ENCODE measurements at places on chromosomes 5 and 9. TPM values are rescaled to one million over a fixed set of nuclear protein-coding genes. Genes with fewer than 3 reads are reported as not detected.

The FRMD3 gene
- 1.2 TPM for total RNA-seq

The CD274 gene
- total RNA-seq, result 3.4 TPM

The ENHO gene
- not detected for total RNA-seq

The HAPLN1 gene
- not detected for total RNA-seq

The INSYN2B gene
- total RNA-seq, result not detected

The MARCOL gene
- not detected for total RNA-seq

GRCh38 chr5:160507221-160507721 lies 85.6 kb downstream of the PTTG1 start:
- DNase-seq, result no peak

DNA sequence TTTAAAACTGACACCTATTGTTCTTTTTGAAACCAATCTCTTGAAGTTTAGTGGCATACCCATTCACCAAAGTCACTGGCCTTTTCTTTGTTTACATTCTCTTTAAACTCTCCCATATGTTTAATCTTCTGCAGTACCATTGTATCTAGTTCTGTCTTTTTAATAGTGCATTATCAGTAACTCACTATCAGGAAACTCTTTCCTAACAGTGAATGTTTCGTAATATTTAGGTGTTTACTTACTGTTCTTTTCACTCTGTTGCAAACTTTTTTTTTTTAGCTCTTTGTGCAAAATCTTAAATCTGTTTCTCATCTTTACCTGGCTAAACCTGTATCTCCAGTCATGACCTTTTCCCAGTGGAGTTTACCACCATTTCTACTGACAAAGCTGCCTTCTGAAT lies 17.2 kb downstream of the SMAD5 start:
- no peak for DNase-seq

- no peak for DNase-seq
These were observed 646 bp downstream of the SWI5 start for GRCh38 chr9:128276574-128277270.

DNA sequence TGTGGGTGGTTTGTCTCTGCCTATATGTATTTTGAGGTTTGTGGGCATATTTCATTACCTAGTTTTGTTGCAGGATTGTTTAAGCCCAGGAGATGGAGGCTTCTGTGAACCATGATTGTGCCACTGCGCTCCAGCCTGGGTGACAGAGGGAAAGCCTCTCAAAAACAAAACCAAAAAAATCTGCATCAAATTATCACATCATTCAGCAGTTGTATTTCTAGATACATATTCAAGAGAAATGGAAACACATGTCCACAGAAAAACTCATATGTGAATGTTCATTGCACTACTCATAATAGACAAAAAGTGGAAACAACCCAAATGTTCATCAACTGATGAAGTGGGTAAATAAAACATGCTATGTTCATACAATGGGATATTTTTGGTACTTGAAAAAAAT lies 29.9 kb downstream of the HSPA4 start:
- no peak for DNase-seq

GRCh38 chr5:143314099-143314498 lies 89.4 kb downstream of the NR3C1 start:
- no peak for DNase-seq

DNA sequence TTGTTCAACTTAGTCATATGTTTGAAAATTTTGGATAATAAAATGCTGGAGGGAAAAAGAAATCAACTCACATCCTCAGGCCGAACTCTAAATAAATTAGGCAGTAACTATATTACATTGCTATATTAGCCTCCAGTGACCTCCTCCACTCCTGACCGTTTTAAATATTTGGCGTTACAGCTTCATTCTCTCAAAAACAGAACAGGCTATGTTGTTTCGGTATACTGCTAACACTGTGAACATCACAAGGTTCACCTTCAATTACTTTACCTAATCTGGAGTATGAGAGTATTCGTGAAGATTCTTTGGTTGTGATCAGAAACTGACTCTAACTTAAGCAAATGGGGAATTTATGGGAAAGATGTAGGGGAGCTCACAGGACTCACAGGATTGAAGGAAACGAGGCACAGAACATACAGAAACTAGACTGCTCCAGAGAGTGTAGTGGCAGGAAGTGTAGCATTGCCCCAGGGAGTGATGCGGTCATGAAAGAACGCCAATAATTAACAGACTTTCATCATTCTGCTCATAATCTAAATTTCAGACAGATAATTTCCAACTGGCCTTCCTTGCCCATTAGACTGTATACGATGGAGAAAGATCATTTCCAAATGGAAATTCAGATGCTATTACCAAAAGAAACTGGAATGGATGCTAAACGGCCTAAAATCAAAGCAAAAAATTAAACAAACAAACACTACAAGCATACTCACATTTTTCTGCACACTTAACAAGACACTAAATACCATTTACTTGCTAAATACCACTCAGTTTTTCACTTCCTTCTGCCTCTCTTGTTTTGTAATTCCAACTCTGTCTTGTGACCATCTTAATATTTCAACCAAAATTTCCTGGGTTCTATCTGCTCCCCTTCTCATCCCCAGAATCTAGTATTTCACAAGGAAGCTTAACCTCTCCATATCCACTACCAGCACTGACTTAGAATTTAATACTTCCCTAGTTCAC lies 110.1 kb upstream of the LPAR1 start:
- DNase-seq, result no peak

DNA sequence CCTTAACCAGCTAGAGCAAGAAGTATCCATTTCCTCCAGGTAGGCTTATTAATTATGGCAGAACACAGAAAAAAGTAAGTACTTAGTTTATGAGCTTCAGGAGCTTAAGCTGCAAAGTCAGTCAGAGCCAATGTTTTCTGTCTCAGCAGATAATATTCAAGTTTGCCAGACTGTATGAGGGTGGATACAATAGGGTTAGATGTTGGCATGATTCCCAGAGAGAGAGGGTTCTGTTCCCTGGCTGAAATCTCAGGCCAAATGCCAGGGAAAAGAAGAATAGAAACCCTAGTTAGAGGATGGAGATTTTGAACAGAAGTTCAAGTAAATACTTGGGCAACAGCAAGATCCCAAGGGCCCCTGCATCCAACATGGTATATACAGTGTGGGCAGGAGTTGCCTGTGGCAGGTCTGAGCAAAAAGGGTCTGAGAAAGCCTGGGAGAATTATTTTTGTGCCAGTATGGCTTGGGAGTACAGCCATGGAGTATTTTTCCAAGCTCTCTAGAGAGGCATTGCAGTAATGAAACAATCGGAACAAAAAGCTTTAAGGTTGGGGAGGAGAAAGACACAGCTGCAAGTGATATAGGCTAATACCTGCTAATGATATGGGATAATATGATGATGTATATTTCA lies 31.0 kb upstream of the ISOC1 start:
- no peak for DNase-seq

- DNase-seq, result no peak
These were observed 291.1 kb downstream of the NNT start for GRCh38 chr5:43893951-43894684.

All from CD8-positive, alpha-beta T cell (primary cell).